ENCODE measurements at places on chromosomes 12 and 14. TPM values are rescaled to one million over a fixed set of nuclear protein-coding genes. Genes with fewer than 3 reads are reported as not detected.

Gene LPAR5
- 0.41 TPM for total RNA-seq

Gene B3GNT4
- 11.8 TPM for total RNA-seq

Gene PPHLN1
- total RNA-seq, result 82.3 TPM

Gene SLC16A7
- total RNA-seq, result 26.1 TPM

Gene DENND5B
- 41.6 TPM for total RNA-seq

All from frontal cortex (tissue), 4 donors.